CD4-positive, alpha-beta T cell treated with Interleukin-4 for 4 hours (primary cell): ENCODE measurements at places on chromosomes 16 and 17.
A peak's percentile ranks its signal among the peaks of the same experiment; 100 is the strongest.

DNA sequence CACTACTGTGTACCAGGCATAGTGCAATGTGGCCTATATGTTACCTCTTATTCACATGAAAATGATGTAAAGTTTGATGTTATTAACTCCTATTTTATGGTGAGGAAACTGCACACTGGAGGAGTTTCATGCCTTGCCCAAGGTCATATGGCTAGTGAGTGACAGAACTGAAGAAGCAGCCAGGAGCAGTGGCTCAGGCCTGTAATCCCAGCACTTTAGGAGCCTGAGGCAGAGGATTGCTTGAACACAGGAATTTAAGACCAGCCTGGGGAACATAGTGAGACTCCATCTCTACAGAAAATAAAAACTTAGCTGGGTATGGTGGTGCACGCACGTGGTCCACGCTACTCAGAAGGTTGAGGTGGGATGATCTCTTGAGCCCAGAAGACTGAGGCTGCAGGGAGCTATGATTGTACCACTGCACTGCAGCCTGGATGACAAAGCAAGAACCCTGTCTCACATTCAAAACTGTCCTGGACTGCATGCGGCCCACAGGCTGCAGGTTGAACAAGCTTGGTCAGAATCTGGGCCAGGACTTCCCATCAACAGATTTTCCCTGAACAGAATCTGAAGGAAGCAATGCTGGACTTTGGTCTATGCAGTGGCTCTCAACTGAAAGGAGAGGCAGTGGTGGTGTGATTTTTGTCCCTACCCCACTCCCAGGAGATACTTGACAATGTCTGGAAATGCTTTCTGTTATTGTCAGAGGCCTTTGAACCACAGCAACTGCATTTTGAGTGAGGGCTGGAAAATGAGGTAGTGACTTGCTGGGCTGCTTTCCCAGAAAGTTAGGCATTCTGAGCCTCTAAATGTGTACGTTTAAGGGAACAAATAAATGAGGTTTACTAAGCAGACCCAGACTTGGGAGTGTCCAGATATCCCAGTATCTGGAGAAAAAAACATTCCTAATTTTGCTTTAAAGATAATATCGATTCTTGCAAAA lies 479.5 kb downstream of the TMEM114 start:
- no peak for DNase-seq

DNA sequence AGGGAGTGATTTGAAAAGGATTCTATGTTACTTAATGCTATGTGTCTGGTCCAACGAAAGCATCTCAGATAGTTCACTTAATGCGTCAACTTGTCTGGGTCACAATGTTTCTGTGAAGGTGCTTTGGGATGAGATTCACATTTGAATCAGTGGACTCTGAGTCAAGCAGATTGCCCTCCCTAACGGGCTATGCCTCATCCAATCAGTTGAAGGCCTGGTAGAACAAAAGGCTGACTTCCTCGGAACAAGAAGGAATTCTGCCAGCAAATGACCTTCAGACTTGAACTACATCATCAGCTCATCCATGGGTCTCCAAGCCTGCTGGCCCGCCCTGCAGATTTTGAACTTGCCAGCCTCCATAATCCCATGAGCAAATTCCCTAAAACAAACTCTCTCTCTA lies 15.2 kb downstream of the EMP2 start:
- DNase-seq, result no peak

DNA sequence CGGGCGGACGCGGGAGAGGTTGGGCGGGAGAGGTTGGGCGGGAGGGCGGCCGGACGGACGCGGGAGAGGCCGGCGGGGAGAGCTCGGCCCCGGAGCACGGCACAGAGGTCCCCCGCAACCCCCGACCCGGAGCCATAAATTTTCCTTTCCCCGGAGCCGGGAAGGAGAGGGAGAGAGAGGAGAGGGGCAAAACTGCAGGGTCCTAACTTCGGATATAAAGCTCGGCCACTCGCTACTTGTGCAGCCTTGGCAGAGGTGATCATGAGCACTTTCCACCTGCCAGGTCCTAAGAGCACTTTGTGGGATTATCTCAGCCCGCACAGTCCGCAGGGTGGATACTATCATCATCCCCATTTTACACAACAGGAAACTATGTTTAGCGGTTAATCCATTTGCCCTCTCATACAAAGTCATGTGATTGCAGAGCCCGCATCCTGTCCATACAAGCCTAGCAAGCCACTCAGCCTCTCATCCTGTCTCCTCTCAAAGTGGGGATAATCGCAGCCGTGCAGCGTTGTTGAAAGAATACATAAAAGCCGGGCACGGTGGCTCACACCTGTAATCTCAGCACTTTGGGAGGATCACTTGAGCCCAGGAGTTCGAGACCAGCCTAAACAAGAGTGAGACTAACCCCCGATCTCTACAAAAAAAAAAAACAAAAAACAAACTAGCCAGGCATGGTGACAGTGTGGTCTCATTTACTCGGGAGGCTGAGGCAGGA lies 780 bp upstream of the DCAKD start:
- DNase-seq, result peak; percentile 52

DNA sequence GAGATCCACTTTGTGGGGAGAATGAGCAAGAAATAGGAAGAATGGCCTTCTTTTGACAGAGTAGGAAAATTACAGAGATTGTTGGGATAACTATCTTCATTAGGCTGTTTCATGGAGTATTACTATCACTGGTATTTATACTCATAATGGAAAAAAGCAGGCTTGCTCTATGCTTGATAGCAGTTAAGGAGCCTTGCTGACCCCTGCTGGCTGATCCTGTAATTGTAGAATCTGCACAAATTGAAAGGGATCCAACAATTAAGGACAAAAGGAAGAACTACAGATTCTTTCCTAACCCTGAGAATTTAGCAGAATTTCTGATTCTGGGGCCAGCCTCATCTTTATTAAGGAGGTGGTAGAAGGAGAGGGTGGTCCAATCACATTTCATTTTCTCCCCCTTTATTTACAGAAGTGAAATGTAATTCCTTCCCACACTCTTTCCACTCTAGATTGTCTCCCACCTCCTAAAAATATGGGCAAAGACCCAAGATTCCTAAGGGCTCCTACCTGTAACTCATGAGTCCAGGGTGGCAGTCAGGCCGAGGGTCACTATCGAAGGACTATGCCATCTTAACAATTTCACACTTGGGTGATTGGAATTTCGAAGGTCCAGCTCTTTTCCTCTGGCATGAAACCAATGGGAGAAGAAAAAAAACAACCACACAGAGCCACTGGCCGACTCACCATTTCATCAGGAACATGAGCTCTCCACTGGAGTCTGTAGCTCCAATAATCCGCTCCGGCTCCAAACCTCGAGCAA lies 26.3 kb downstream of the NFE2L1 start:
- peak; percentile 80 for DNase-seq

DNA sequence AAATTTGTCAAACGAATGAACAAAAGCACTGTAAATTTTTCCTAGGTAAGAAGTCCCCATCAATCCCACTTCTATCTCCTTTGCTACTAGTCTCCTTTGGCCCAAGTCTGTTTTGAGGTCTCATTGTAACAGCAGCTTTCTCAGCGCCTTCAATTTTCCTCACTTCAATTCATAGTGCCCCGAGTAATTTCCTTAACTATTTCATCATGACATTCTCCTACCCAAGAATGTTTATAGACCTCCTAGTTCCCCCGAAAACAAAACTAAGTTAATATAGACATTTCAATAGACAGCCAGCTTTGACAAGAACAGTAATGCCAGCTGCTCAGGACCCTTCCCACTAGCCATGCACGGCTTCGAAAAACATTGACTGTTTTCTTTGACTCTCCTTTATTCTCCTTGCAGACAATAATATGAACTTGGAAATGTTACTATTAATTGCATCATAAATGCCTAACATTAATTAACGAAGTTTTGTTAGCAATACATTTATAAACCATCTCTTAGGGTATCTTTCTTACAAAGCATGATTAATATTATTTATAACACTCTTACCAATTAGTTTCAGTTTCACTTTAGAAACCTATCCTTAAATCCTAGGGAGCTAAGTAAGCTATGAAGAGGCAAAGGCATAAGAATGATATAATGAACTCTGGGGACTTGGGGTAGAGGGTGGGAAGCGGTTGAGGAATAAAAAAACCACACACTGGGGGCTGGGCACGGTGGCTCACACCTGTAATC lies 22.8 kb downstream of the GLG1 start:
- DNase-seq, result no peak

DNA sequence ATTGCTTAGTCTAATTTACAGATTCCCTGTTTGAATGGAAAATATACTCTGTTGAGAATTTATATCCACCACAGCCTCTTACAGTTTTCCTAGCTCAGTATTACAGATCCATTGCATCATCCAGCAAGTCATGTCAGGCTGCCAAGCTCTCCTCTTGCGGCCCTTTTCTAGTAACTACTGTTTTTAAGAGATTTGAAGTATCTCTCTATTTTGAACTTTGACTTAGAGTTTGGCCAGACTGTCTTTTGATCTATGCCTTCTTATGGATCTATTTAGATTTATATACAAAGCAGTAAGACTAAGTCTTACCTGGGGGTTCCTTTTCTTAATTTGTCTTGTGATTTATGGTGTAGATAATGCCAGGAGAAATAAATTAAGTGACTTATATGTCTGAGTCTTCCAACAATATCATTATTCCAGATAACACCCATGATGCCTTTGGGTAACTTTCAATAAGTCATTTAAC lies 53.1 kb upstream of the ABCC11 start:
- DNase-seq, result no peak

DNA sequence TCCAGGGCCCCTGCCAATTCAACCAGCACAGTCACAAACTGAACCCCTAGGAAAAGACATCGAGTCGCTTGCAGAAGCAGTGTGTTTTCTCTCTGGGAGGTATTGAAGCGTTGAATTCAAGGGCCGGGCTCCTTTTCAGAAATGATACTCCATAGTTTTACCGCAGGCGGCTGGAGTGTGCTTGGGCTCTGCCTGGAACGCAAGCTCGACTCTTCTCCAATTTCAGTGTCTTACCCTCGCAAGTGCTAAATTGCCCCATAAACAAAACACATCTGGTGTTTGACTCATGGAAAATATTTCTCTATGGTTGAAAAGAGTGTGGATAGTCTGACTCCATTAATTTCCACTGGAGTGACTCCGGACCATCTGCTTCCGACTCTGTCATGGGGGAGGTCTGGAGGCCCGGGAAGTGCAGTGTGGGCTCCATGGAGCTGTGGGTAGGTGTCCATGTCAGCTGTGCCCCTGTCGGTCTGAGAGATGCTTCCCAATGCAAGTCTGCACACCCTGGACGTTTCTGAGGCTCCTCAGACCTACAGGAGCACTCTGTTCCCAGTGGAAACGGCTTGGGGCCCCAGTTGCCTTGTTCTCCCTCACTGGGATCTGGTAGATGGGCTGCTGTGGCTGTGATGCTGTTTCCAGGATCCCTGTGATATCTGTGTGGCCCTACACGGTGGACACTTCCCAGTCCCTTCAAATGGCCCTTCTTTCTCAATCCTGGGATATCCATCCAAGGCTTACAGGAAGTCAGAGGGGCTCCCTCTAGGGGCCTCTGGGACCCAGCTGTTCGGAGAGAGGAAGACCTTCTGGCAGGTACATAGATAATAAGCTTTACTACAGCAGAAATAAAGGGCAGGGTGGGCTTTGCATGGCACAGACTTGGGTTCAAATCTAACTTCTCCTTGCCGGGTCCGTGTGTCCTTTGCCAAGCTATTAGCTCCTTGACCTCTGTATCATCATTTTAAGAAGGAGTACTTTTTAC lies 119.8 kb upstream of the CDH13 start:
- no peak for DNase-seq

- no peak for DNase-seq
Observed at GRCh38 chr16:24152826-24153225, 103.3 kb upstream of the CACNG3 start.

- no peak for DNase-seq
Observed at GRCh38 chr16:15460601-15461000, 26.2 kb downstream of the BMERB1 start.

GRCh38 chr16:89922477-89922883 lies 662 bp upstream of the TUBB3 start:
- no peak for DNase-seq

GRCh38 chr16:3266873-3267537 lies 10.6 kb upstream of the MEFV start:
- peak; percentile 15 for DNase-seq

GRCh38 chr16:82758904-82759303 lies 132.1 kb downstream of the CDH13 start:
- DNase-seq, result no peak

DNA sequence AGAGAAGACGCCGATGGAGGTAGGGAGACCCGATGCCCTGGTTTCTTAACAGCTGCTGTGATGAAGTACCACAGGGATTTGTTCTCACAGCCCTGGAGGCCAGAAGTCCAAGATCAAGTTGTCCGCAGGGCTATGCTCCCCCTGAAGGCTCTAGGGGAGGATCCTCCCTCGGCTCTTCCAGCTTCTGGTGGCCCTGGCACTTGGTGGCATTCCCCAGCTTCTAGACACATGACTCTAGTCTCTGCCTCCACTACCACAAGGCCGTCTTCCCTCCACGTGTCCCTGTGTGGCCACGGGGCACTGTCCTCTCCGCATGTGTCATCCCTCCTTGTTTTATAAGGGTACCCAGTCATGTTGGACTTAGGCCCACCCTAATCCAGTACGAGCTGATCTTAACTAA lies 375.2 kb downstream of the SLC39A11 start:
- DNase-seq, result no peak

- no peak for DNase-seq
Observed at GRCh38 chr16:70348991-70349390, 2.3 kb downstream of the DDX19A start.

- DNase-seq, result peak; percentile 36
Observed at GRCh38 chr17:18025241-18025944, 13.6 kb downstream of the ATPAF2 start.

- DNase-seq, result no peak
Observed at GRCh38 chr16:19744670-19745069, 26.6 kb downstream of the IQCK start.

DNA sequence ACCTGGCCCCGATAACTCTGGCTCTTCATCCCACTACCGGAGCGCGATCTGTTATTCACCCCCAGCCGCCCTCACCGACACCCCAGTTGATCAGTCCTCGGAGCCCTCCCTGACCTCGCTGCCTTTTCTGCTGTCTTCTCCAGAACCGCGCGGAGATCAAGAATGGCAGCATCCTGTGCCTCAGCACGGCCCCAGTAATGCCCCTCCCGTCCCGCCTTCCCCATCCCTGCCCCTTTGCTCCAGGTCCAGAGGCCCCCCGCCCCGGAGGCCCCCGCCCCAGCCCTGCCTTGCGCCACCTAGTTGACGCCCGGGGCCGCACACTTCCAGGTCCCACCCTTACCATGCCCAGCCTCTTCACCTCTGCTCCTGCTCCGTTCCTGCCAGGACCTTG lies 872 bp downstream of the ELMO3 start:
- no peak for DNase-seq

- DNase-seq, result peak; percentile 82
Observed at GRCh38 chr17:38704606-38705522, at the start of gene MLLT6. MLLT6 (plus strand) TSS chr17:38705273; CDS start chr17:38705633, 360 bp downstream.

GRCh38 chr17:34847938-34848337 lies 113.3 kb downstream of the CCT6B start:
- DNase-seq, result no peak

- no peak for DNase-seq
Observed at GRCh38 chr17:76706817-76707216, 3.9 kb downstream of the MXRA7 start.

DNA sequence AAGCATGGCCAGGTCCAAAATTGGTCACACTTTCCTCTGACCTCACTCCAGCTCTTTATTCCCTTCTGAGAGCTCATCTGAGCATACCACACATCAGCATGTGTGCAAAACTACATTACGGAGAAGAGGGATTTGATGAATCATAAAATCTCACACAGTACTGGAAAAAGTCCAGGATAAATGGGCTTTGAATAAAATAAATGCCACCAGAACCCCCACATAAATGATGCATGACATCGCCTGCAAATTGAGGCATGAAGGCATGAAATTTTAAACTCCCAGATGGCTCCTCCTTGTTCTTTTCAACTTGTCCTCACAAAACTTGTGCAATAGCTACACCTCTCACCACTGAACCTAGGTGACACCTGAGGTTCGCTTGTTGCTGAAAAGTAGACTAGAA lies 439.5 kb downstream of the CA10 start:
- no peak for DNase-seq
